ENCODE measurements at places on chromosomes 7 and 10.

DNA sequence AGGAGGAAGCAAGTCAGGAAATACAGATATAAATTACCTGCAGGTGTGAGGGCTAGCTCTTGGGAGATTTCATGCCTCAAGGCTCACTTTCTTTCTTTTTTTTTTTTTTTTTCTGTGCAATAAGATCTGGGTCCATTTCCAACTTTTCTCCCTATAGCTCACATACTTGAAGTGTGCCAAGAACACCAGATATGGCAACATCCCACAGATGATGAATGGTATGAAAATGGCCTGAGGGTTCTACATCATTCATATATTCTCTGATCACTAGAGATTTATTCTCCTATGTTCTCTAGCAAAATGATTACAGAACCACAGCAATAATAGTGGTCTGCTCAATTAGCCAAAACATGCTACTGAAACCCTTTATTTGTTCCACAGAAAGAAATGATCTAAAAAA, 117.2 kb downstream of the LRRTM3 start:
- DNase-seq, result no peak

- no peak for DNase-seq
Observed at GRCh38 chr7:40474790-40475680, 340.2 kb downstream of the SUGCT start.

- peak; percentile 41 for DNase-seq
Observed at GRCh38 chr10:71748671-71749191, 24.6 kb downstream of the VSIR start.

GRCh38 chr10:11154849-11155498, 137.3 kb downstream of the CELF2 start:
- no peak for DNase-seq

DNA sequence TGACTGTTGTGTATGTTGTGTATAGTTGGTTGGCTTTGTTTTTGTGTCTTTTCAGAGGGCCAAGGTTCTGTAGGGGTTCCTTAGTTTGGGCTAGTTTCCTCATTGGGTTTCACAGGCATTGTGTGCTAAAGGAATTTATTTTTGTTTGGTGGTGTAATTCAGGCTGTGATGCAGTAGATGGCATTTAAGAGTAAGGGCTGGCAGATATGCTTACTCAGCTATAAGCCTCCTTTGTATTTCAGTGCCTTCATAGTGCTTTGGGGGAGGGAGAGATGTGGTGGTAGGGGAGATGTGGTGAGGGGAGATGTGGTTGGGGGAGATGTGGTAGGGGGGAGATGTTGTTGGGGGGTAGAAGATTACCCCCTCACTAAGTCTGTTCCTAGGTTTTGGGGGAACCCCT, 91.7 kb downstream of the SLC25A40 start:
- DNase-seq, result no peak

- peak; percentile 16 for DNase-seq
Observed at GRCh38 chr7:92685136-92686042, 95.2 kb upstream of the FAM133B start.

DNA sequence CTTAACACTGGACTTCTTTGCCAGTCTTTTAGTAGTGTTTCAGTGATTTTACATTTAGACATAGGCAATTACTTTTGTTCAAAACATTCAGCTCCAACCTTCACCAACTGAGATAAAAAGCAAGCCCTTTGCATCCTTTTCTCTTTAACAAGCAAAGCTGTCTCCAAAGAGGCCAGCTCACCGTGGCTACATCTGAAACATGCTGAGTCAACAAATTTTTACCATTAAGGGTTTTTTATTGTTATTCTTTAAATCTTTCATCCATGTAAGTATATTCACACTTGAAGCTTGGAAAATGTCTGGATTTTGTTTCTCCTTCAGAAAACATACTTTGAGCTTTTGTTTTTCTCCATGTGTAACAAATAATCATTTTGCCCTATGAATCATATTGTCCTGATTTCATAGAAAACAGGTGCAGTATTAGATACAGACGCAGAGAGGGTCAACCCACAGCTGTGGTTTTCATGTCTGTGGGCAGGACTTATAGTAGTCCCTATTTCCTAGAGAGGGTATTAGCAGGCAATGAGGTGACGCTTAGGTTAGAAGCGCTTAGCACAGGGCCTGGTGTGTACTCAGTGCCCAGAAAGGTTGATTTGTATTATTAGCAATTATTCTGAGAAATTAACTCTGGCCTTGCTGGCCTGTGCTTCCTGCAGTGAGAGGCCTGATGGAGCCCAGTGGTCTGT, 99.5 kb downstream of the MKI67 start:
- DNase-seq, result no peak

- no peak for DNase-seq
Observed at GRCh38 chr10:101063548-101064414, 2.0 kb downstream of the KAZALD1 start.

- DNase-seq, result no peak
Observed at GRCh38 chr7:50300336-50300735, 4.2 kb upstream of the IKZF1 start.

GRCh38 chr7:155631155-155631554, 13.3 kb upstream of the RBM33 start:
- no peak for DNase-seq

GRCh38 chr10:55641601-55642000, 719.5 kb downstream of the ZWINT start:
- no peak for DNase-seq

- DNase-seq, result peak; percentile 29
Observed at GRCh38 chr7:2710286-2710655, 22.3 kb downstream of the AMZ1 start.

- peak; percentile 35 for DNase-seq
Observed at GRCh38 chr7:132318352-132319318, 257.6 kb downstream of the PLXNA4 start.

DNA sequence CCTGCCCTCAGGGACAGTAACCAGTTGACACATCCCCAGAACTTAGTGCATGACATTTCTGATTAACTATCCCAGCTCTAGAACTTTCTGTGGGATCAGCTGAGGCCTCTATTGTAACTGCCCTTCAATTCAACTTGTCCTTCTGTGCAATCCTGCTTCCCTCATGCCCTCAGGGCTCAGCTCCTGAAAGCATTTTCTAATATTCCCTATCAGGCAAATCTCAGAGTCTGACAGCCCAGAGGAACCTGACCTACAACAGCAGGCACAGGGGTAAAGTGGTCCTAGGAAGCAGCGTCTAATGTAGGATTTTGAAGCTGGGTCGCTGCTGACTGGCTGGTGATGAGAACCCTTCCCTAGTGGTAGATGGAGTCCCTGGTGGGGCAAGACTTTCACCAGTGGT, 13.6 kb upstream of the STN1 start:
- no peak for DNase-seq

DNA sequence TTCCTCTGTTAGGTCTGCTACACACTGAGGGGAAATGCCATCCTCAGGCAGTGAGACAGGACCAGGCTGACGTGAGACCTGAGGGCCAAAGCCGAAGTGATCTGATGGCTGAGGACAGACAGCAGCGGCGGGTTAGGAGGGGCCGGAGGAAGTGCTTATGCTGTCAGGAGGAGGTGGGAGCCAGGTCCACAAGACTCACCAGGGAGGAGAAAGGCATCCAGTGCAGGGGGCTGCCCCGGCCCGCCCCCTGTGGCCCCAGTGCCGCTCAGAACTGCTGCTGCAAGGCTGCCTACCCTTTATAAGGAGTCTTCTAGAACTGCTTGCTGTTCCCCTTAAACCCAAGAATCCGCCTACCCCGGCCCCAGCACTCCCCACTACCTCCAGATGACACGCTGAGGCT, 19.8 kb downstream of the AKR1E2 start:
- DNase-seq, result no peak

- no peak for DNase-seq
Observed at GRCh38 chr10:63703113-63703670, 182.0 kb downstream of the REEP3 start.

DNA sequence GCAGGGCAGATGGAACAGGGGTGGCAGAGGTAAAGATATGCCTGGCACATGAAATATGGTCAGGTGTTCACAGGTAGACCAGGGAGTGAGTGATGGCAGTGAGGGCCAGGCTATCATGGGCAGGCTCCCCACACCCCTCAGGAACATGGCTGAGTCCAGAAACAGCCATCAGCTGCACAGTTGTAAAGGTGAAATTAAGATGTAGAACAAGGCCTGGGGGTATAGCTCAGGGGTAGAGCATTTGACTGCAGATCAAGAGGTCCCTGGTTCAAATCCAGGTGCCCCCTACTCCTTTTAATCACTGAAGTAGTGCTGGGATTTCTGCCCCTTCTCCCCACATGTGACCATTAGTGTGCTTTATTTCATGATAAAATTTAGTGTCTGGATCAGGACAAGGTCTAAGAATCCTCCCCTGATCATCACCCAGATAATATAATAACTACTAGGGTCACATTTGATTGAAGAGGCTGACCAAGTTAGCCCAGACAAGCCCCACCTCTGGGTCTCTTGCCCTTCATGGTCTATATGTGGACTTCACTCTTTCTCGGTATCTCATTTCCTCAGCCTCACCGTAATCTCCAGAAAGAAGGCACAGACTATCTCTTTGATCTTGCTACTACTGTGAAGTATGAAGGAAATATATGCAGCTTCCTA, 69.0 kb downstream of the ZNF783 start:
- DNase-seq, result no peak

DNA sequence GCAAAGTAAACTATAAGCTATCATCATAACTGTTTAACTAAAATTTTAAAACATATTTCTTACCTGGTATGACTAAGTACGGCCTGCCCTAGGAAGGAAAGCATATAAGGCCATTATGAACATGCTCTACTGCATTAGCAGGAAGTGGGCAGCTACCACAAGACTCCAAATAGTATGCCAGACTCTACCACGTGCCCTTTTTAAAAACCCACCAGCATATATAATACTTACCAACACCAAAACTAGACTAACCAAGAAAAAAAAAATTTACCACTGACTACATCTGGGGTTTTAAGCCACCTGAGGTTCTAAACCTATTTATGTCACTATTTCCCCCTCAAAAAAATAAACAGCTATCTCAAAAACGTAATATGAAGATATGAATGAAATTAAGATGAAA, 30.1 kb downstream of the NUDCD3 start:
- DNase-seq, result no peak

DNA sequence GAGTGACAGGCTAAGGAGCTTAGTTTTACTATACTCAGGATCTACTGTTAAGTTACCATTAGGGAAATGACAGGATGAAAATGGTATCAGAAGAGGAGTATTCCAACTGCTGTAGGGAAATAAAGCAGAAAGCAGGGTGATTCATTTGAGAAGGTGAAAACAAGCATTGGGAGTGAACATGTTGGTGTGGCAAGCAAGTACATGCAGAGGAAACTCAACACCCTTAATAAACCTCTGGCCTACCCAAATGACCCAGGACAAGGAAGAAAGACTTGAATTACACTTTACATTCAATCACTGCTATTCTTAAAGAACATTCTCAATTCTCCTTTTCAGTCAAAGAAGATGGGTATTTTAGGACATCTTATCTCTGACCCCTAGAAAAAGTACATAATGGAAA, 28.7 kb downstream of the ERLIN1 start:
- DNase-seq, result no peak

DNA sequence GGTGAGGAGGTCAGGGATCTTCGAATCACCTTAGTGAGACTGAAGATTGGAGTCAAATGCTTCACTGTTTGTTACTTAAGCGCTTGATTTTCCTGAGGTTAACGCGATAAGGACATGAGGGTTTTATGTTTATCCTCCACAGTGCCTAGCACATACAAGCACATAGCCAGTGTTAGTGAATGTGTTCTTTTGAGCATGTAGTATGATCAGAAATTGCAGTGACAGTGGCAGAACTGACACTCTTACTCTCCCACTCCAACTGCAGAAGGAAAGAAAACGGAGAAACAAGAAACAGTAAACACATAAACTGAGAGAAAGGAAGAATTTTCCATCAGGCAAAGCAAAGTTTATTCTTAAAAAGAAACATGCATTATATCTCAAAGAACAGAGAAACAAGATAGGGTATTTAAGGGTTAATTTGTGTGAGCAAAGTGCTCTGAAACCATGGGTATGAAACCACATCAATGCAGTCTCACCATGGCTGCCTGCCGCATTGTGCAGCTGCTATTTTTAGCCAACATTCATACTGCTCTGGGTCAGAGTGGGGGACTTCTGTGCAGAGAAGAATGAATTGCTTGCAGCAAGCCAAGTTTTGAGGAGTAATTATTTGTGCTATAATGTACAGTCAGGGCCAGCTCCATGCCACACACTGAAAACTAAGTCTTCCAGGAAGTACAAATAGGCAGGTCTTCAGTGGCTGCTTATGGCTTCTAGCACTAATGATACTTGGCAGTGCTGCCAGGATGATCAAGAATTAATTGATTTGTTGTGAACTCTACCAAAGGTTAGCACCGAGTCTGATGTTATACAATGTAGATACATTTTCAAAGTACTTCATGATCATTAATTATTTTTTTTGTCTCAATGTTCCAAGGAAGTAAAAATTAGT, 152.0 kb downstream of the MACC1 start:
- DNase-seq, result no peak

DNA sequence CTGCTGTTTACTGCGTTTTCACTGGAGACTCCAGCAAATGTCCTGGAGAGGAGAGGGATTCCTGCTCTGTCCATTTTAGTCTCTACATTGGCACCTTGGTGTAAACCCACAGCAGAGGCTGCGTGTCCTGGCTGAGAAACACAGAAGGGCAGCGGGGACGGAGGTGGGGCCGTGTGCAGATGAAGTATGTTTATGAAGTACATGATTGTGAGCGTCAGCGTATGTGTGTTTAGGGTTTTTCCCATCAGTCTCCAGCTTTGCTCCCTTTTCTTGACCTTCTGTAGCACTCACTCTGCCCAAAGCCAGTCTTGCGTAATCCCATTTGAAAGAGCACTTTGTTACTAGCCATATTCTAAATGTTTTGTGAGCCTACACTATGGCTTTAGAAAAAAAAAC, 750.7 kb upstream of the SORCS1 start:
- no peak for DNase-seq

DNA sequence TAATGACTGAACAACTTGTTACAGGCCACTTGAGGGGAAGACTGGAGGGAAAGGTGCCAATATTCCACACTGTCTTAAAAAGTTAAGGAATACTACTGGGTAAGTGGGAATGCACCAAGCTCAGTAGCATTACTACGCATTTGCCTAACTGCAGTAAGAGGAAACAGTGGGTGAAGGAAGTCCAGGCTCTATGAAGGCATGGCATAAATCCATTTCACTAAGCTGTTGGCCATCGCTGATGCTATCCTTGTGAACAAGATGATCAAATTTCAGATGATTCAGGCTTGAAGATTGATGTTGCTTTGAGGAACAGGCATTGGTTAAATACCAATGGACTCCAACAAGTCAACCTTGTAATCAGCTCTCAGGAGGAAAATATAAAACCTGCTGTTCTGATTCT, 44.2 kb upstream of the TES start:
- no peak for DNase-seq

DNA sequence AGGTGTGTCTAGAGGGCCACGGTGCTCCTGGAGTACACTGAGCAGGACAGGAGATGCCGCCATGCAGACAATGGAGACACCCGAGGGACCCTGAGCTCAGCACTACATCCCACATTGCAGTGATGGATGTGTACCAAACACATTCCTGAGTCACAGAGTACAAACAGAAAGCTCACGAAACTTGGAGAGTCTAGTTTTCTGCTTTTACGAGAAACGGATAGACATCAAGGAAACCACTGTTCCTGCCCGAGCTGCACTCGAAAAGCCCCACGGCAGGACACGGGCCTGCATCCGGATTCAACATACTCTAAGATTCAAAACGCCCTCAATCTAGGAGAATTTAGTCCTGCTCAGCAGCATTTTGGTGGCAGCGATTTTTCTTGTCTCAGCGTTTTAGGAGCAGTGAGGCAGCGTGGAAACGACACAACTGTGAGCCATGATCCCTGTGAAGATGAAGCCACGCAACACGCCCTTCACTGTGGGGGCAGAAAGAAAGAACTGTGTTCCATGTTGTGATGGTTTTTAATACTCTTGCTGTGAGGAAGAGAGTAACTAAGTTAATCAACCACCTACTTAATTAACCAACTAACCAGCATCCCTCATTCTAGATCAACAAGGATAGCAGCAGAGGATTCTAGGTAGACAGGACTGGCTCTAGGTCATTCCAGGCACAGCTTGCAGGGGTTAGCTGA, 3.2 kb downstream of the TNS3 start:
- no peak for DNase-seq

All from stimulated activated CD4-positive, alpha-beta T cell treated with anti-CD3 and anti-CD28 coated beads, TNF-alpha, amount 100 ng/mL, for 1 hour (primary cell).